ENCODE measurements at places on chromosomes 3 and 15.

- DNase-seq, result no peak
These were observed 122.6 kb downstream of the P2RY1 start for GRCh38 chr3:152957491-152957890.

DNA sequence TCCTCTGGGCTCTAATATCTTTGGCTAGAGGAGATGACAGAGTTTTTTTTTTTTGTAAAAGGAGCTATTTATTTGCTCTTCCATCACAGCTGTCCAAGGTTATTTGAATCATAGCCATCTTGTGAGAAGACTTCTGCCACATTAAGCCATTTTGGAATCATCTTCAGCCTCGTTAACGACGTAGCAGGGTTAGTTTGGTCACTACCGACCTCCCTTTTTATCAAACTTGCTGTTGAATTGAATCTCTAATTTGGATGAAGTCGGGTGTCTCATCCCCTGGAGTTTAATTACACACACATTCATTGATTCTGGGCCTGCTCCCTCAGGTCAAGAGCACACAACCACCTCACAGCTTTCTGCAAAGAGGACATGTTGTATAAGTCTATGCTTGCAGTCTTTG is 238.7 kb downstream of the CPNE4 start:
- no peak for DNase-seq

GRCh38 chr3:155153242-155154186 is 73.4 kb downstream of the MME start:
- no peak for DNase-seq

DNA sequence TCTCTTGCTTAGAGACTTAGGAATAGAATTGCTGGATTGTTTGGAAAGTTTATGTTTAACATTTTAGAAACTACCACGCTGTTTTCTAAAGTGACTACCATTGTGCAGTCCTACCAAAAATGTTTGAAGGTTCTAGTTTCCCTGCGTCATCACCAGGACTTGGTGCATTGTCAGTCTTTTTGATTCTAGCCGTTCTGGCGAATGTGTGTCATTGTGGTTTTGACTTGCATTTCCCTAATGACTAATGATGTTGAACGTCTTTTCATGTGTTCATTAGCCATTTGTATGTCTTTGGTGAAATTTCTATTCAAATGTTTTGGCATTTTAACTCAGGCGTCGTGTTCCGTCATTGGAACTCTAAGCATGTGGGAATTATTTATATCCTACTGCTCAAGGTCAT is 58.0 kb downstream of the CHD2 start:
- DNase-seq, result no peak

DNA sequence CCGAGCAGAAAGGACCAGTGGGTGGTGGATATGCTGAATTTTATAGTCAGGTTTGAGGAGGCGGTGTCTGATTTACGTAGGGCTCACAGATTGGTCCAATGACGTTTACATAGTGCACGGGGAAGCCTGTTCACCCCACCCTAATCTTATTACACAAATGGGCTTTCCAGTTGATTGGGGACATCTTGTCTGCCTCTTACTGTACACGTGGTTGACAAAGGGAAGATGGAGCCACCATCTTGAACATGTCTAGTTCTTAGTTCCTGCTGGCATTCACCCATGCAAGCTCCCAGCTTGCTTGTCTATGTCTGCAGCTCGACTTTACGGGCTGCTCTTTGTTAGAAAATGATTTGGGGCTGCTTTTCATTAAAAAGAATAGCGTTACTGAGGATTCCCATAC is 332.0 kb upstream of the SLCO3A1 start:
- no peak for DNase-seq

DNA sequence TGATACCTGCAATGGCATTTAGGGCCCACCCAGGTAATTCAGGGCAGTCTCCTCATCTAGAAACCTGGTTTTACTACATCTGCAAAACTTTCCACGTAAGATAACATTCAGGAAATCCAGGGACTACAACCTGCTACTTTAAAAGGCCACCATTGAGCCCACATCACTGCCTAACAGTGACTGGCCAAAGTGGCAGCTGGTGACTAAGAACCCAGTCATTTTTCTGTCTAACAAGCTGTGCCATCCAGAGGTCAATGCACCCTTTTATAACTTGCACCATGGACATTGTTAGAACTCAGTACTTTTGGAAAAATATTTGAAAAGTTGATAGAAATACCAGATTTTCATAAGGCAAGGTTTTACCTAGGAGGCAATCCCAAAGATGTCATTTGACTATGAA is 492.4 kb downstream of the OTOL1 start:
- DNase-seq, result no peak

GRCh38 chr3:156787926-156788663 is 38.1 kb upstream of the LEKR1 start:
- no peak for DNase-seq

DNA sequence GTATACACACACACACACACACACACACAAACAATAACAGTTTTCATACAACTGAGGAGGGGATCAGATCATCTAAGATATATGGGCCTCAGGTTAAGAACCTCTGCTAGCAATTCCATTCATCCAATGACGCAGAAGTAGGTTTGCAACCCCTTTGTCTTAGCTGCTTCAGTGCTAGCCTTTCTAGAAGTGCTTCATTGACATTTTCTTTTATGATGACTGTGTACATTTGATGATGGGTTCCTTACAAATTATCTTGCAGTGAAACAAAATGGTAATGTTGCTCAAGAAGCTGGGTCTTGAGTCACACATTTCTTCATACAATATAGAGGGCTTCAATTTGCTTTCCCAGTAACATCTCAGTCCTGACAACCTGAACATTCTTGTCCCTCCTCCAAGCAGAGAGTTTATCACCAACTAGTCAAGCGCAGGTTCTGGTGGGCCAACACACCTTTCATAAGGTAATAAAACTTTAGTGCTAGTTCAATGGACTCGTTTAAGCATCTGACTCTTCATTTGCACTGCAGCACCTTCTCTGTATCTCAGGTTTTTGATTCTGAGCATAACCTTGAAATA is 269.5 kb downstream of the CNTN3 start:
- DNase-seq, result no peak

GRCh38 chr3:145070795-145071194 is 1090.2 kb downstream of the PLOD2 start:
- DNase-seq, result no peak

GRCh38 chr3:120875989-120876388 is 32.0 kb upstream of the STXBP5L start:
- no peak for DNase-seq

- DNase-seq, result no peak
These were observed 79.9 kb upstream of the FAM98B start for GRCh38 chr15:38374029-38374428.

- DNase-seq, result no peak
These were observed 18.7 kb downstream of the ABTB1 start for GRCh38 chr3:127691489-127691888.

DNA sequence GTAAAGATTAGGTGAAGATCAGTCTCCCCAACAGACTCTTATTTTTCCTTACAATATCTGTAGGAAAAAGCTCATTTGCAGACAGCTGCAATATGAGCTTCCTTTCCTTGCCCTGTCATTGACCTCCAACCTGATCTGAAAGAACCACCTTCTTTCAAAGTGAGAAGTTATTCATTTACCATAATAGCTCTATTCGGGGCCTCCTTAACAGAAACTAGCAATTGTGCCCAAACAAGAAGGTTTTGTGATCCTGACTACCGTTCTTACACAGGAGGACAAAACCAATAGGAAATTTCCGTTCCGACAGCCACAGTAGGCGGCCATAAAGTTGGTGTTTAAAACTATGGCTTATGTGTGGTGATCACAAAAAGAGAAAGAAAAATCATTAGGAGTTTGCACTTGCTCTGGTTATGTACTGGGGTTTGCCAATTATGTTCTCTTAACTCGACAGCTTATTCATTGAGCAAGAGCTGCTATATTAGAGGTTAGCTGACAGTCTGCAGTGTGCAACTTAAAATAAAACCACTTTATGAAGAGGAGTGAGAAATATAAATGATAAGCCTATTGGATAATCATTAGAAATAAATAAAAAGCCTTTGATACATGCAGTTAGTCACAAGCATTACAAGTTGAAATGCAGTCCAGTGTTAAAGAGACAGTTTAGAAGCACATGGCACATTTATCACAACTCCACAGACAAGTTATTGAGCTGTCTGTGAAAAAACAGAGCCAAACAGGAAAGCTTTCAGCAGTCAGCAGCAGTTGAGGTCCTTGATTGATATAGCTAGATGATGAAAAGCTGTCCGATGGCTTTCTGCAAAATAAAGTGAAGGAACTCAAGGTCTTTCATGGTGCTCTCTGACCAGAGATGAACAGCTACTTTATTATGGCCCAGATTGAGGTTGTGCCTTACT is 199.8 kb downstream of the WDR72 start:
- no peak for DNase-seq

- DNase-seq, result no peak
These were observed 218 bp upstream of the TRPC1 start for GRCh38 chr3:142723665-142723967.

- DNase-seq, result peak; percentile 84
These were observed 104.1 kb upstream of the GOLGA8J start for GRCh38 chr15:29978411-29979382.

- DNase-seq, result no peak
These were observed 27.0 kb downstream of the AAGAB start for GRCh38 chr15:67227431-67227830.

DNA sequence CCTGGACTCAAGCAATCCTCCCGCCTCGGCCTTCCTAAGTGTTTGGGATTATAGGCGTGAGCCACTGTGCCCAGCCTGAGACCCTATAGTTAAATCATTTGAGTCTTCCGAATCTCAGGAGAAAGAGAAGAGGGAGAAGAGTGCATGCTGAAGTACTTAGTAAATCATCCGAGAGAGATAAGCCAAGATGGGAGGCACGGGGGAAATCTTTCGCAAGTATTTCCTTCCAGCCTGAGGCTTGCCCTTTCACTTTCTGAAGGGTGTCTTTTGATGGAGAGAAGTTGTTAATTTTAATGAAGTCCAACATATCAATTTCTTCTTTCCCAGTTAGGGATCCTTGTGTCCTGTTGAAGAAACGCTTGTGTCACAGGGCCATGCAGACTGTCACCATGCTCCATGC is 97.1 kb upstream of the SLC6A6 start:
- DNase-seq, result no peak

DNA sequence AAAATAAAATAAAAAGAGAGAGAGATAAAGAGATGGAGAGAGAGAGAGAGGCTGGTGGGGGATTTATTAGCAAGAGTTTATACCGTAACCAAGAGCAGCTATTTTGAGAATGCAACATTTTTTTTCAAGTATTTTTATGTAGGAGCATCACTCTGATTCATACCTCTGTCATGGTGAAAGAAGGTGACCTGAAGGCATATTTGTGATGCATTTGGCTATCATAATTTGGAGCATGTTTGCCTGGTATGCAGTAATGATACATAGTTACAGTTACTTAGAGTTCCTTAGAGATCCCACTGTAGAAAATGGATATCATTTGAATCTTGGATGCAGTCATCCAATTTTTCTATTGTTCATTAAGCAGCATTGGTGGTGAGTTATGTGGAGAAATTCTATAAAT is 1472.4 kb downstream of the SI start:
- no peak for DNase-seq

DNA sequence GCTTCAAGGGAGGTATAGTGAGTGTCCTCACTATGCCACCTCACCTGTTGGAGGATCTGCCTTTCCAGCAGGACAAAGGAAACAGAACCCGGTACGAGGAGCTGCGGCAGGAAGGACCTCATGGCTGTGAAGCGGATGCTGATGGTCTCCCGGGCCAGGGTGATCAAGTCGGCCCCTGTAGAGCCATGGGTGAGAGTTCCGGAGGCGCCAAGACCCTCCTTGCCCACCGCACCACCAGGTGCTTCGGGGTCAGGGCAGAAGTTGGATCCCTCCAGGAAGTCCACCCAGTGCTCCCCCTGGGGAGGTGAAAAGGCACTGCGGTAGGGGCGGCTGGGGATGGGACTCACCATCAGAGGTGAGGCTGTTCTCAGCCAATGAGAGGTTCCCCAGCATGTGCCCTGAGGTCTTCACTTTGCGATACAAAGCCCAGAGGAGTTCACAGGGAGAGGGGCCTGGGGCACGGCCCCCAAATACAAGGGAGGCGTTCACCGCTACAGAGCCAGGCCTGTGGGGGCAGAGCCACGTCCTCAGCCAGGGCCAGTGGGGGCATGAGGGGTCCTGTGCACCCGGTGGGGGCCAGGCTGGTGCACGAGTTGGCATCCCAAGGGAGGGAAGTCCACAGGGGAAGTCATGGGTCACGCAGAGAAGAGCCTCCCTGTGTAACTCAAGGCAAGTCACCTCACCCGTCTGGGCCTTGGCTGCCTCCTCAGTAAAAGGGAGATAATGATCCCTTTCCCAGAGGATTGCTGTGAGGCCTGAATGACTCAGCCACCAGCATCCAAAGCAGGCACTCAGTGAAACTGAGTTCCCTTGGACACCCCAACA is 27.7 kb downstream of the C15orf39 start:
- DNase-seq, result no peak

GRCh38 chr15:91561371-91562100 is 292.0 kb upstream of the SLCO3A1 start:
- DNase-seq, result peak; percentile 94

- no peak for DNase-seq
These were observed 553 bp upstream of the SEC22A start for GRCh38 chr3:123201223-123201556.

GRCh38 chr3:129829640-129830039 is 63.9 kb downstream of the TMCC1 start:
- peak; percentile 95 for DNase-seq

DNA sequence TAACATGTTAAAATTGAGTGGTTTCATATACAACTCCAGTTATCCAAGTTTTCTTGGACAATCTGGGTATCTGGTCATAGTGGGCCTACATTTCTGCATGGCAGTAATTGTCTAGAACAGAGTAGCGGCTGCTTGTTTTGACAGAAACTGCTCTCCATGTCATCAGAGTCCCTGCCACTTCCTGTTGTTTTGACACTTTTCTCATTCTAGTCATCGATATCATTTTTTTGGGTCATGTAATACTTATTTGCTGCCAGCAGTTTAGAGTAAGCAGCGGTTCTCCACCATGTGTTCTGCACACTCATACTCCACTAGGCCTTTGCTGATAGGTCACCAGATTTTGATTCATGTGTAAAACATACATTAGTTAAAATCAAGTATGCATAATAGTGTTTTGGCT is 81.5 kb downstream of the SLC25A26 start:
- no peak for DNase-seq

GRCh38 chr3:71872256-71872655 is 87.3 kb upstream of the PROK2 start:
- no peak for DNase-seq

DNA sequence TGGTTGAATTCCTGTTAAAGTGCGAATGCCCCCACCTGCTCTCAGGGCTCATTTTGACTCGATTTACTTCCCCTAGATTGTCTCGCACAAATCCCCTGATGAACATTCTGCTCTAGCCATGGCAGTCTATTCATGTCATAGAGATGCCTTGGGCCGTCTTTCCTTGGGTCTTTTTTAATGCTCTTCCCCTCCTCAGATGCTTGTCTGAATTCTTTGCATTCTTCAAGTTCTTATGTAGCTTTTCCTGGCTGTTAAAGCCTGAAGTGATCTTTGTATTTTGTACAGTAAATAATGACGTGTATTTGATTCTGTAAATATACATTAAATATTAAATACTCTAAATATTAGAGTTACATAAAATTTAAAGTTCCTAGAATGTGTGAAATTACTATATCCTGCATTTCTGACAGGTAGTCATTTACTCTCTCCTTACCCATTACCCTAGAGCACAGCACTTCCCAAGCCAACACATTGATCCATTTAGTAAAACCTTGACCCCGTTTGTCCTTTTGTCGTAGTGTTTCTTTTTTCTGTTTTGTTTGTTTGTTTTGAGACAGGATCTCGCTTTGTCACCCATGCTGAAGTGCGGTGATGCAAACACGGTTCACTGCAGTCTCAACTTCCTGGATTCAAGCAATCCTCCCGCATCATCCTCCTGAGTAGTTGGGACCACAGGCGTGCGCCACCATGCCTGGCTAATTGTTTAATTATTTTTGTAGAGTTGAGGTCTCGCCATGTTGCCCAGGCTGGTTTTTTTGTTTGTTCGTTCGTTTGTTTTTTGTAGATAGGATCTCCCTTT is 47.9 kb downstream of the YEATS2 start:
- DNase-seq, result no peak
